ENCODE measurements at places on chromosomes 2 and 18.

DNA sequence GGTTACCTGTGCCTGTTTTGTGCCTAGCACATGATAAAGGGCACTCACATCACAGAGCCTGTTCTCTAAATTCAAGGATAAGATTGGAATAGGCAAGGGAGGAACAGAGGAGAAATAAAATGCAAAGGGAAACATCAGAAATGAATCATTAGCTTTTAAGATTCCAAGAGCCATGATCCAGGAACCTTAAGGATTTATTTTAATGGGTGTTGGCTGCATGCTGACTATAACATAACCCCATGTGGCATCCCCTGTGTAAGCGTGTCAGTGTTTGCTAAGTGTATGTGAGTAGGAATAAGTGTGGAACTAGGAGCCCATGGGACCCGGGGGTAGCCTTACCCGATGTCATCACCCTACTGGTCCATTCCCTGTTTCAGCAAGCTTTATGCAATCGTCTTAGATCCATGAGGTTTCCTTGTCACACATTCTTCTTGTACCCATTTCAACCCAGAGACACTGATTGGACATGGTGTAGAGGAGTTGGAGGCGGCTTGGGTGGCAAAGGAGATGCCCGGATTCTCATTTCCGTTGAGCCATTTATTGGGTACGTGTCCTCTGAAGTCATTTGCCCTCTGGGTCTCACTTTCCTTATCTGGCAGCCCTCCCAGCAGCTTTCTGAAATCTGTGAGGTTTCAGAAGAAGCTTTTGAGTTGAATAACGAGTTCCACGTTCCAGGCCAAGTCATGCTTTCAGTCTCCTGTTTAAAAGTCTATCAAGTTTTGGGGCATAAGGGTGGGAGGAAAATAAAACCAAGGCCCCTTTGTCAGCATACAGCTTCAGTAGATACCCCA lies 117.0 kb downstream of the MGAT5 start:
- no peak for DNase-seq

- DNase-seq, result no peak
Measured at GRCh38 chr2:46555646-46556234, 76.4 kb downstream of the TMEM247 start.

- no peak for DNase-seq
Measured at GRCh38 chr2:221467610-221468009, 104.5 kb downstream of the EPHA4 start.

GRCh38 chr2:15920696-15921095 lies 19.7 kb upstream of the MYCN start:
- DNase-seq, result no peak

DNA sequence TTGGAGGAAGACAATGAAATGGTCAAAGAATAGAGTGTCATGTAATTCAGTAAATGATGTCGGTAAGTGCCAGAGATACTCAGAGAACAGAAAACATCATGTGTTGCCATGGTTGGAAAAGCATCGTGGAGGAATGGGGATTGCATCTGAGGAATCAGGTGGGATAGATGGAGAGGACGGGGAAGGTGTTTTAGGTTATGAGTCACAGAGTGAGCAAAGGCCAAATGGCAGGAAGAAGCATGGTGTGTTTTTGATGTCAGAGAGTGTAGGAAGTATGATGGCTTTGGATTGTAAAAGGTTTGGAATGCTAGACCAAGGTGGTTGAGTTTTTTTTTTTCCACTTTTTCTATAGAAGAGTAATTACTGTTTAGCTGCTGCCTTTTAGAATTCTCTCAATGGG lies 27.5 kb upstream of the CD28 start:
- no peak for DNase-seq

Measured in esophagus squamous epithelium (tissue), 5 donors.